ENCODE measurements at places on chromosomes 2 and 18. TPM values are rescaled to one million over a fixed set of nuclear protein-coding genes. Genes with fewer than 3 reads are reported as not detected.

DNA sequence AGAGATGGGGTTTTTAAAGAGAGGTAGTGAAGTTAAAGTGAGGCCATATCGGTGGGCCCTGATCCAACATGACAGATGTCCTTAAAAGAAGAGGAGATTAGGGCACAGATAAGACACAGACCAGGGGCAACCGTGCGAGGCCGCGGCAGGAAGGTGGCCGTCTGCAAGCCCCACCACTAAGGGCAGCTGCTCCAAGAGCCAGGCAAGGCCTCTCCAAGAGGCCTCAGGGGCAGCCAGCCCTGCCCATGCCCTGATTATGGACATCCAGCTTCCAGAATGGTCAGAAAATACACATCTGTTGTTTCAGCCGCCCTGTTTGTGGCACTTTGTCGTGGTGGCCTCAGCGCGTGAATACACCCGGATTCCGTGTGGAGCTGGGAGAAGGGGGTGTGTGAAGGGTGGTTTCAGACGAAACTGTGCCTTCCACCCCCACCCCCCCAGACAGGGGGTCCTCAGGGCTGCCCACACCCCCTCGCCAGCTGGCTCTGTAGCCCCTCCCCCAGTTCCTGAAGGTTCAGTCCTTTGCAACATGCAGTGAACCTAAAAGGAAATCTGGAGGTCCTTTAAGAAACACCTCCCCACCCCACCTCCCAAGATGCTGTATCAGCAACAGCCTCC is 74.1 kb upstream of the SMAD7 start:
- no peak for DNase-seq

- DNase-seq: no peak
These were observed 339.8 kb upstream of the TCF4 start for GRCh38 chr18:55927831-55928230.

GRCh38 chr2:37892436-37893114 is 32.5 kb upstream of the RMDN2 start:
- DNase-seq: no peak

Gene ALPP
- not detected for total RNA-seq

DNA sequence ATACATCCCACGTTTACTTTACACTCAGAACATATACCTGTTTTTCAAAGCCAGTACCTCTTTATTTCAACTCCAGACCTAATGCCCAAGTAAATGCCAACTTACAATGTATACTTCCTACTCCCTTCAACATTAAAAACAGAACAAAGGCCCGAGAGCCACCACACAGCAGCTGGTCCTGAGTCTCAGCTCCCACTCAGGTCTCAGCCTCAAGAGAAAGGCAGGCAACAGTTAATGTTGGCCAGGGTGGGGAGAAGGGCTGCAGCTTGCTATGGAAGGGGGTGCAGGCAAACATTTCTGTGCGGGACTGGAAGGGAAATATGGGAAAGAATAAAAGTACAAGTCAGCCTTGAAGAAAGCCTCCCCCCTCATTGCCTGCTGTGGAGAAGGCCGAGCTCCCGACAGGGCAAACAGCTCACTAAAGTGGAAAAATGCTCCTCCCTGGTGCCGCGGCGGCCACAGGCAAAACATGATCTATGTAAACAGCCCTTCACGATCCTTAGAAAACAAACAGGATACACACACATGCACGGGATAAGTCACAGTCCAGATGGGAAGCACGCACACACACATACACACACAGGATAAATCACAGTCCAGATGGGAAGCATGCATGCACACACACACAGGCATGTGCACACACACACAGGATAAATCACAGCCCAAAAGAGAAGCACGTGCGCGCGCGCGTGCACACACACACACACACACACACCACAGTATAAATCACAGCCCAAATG is 67.4 kb downstream of the ADNP2 start:
- DNase-seq: no peak

DNA sequence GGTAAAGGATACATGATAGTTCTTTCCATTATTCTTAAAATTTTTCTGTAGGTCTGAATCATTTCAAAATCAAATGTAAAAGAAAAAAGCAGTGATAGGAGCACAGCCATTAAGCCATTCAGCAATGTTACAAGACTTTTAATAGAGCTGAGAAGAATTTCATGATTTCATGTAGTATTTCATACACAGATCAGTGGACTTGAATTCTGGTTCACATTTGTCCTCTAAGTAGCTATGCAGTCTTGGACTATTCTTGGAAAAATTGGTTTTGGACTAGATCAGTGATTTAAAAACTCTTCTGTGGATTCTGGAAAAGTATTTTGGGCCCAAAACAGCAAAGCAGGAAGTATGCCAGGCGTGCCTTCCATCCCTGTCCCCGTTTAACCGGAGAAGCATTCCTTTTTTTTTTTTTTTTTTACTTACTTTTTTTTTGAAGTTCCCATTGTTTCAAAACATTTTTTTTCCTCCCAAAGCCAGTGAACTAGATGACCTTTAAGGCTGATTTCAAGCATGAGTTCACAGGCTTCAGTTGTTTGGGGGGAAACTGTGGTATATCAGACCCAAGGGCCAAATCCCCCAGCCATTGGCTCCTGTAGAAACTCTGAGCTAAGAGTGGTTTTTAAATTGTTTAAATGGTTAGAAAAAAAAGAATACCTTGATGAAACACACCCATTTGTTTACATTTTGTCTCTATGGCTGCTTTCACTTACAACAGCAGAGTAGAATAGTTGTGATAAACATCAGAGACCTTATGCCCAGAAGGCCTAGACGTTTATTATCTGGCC is 17.5 kb upstream of the POLI start:
- DNase-seq: no peak

DNA sequence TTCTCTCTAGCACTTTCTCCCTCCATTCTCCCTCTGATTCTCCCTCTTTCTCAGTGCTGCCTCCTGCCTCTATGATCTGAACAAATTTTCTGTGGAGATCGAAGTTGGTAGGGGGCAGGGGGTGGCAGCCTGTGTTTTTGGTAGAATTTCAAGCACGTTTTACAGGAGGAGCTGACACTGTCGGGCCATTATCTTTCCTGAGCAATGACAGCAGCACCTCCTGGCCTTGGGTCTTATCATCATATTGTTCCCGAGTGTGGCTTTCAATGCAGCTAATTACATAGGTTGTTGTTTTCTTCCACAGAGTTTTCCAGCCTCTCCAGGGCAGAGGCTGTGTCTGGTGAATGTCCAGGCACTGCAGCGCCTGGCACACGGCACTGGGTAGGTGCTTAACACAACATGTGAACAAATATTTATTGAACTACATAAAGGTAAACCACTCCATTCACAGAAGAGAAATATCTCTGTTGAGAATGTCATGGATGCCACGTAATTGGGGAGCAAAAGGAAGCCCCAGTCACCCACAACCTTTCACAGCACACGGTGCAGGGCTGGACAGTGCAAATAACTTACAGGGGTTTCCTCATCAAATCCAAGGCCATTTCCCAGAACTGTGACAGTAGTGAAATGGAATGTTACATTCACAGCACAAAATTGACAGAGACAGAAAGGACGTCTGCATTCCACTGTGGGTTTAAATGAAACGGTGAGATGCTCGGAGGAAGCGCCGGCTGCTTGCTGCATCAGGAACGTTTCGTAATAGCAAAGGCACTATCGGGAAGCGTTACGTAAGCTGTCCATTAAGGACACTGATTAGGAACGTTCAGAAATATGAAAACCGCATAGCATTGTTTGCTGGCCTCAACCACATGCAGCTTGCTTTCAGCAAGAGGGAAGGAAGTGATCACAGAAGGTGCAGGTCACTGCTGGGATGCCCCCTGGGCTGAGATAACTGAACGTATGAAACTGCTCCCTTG is 6.5 kb upstream of the KCNG2 start:
- DNase-seq: peak; percentile 73

GRCh38 chr2:121682396-121683298 is 33.4 kb upstream of the CLASP1 start:
- no peak for DNase-seq

Gene SLC19A3
- 2.1 TPM for total RNA-seq

Gene ALPI
- total RNA-seq: not detected

DNA sequence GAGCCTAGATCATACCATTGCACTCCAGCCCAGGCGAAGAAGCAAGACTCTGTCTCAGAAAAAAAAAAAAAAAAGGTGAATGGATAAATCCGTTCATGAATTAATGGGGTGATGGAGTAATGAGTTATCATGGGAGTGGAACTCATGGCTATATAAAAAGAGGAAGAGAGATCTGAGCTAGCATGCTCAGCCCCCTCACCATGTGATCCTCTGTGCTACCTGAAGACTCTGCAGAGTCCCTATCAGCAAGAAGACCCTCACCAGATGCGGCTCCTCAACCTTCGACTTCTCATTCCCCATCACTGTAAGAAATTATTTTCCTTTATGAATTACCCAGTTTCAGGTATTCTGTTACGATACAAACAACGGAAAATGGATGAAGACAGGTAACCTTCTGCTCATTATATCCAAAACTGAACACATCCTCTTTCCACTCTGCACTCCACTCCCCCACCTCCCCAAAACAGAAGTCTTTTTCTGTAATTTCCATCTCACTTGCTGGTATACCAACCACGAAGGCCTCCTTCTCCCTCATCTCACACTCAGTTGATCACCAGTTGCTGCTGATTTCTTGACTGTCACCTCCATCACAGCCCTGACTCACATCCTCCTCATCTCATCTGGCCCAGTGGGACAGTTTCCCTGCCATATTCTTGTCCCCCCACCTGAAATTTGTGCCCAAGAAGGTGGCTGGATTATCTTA is 8.8 kb downstream of the RETREG2 start:
- DNase-seq: no peak

DNA sequence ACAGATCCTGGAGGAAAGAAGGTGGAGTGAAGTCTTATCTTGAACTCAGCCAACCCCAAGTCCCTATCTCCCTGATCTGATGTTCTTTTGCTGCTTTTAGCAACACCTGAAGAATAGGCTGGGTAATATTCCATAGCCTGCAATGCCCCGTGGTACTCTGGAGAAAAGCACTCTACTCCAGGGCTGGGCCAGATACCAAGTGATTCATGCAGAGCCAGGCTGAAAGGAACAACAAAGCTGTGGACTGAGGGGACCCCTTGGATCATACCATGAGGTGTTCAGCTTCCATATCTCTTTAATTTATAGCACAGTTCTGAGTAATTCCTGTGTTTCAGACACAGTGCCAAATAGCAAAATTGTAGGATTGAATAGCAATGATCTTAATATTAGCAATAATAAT is 130.6 kb downstream of the NXPH2 start:
- DNase-seq: no peak

GRCh38 chr2:9663008-9663879 is 32.4 kb upstream of the YWHAQ start:
- DNase-seq: no peak

- peak; percentile 32 for DNase-seq
These were observed 202.2 kb downstream of the TNS1 start for GRCh38 chr2:217800433-217801114.

DNA sequence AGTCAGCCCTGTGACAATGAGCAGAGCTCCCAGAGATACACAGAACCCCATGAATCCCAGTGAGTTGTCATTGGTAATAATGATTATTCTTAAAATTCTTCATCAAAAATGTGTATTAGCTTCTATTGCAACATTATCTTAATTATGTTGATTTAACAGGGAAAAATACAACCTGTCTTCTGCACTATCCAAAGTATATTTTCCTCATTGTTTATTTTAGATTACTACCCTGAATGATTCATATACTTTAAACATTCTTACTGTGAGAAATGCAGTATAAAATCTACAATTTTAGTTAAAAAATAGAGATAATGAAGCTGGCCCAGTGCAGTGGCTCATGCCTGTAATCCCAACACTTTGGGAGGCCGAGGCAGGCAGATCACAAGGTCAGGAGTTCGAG is 125.2 kb upstream of the LYPD1 start:
- no peak for DNase-seq

DNA sequence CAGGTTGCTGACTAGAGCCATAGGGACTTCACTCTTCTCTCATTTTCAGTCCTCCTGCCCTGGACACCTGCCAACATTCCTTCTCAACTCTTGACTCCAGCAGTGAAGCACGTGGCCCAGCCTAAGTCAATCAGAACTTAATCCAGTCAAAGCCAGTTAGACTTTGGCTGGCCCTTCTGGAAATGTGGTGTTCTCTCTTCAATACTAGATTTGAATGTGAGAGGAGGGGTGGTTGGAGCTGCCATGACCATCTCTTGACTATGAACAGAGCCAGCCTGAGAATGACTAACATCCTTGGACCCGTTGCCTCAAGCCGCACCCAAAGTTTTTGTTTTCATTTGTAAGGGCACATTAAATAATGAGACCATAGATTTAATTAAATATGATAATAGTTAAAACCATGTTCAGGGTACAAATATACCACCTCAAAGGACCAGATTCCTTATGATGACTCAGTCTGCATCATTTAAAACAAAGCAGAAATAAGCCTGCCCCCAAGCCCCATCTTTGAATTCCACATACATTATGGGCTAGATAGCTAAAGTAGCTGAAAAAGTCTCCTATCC is 49.7 kb upstream of the RASGRP3 start:
- DNase-seq: peak; percentile 45

Gene LMAN1
- total RNA-seq: 48.1 TPM

- DNase-seq: no peak
These were observed 34.0 kb downstream of the LBH start for GRCh38 chr2:30265052-30266015.

DNA sequence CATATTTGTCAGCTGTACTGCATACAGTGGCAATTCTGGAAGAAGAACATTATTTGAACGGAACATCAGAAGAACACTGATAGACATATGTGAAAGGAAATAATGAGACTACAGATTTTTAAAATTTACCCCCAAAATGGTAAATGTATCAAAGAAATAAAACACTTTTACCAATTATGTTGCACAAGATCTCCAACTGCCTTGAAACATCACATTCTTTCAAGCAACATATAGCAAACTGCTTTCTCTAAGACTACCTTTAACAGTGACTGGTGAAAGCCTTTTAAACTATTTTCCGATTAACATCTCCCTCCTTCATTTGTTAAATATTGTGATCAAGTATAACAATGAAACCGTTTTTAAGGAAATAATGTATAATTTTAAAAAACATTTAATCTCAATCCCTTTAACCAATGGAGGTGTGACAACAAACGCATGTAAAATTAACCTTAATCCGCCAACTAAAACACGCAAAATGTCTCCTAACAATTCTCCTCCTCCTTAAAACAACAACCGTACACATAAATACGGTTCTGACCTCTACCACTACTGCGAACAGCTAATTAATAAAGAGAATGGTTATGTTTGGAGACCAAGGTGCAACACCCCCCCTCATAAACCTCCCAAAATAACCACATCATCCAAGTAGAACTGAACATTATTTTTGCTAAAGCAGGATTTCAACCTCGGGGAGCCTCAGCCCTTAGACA is 2.4 kb downstream of the FBXO11 start:
- no peak for DNase-seq

DNA sequence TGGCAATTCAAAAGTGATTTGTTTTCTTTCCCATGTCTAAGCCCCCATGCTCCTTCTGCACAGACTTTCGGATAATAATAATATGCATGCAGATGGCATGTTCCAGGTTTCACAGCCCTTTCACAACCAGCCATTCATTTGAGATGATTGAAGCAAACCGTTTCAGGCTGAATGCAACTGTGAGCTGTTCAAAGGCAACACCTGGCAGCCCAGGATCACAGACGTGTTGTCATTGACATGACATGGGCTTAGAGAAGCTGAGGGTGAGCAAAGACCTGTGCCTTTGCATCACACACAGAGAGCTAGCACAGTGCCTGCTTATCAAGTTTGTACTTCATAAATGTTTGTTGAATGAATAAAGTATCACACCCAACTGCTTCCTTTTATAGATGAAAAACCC is 12.4 kb upstream of the ERMN start:
- DNase-seq: no peak

Gene MOGAT1
- total RNA-seq: 0.65 TPM
